Frontal cortex (tissue), 4 donors: ENCODE measurements at places on chromosomes 1 and 21. TPM values are rescaled to one million over a fixed set of nuclear protein-coding genes. Genes with fewer than 3 reads are reported as not detected.

Gene GRIK1
- 4.1 TPM for total RNA-seq

GRCh38 chr1:81439046-81439823 is 361.5 kb upstream of the ADGRL2 start:
- DNase-seq: no peak

GRCh38 chr1:172298911-172299310 is 121.6 kb upstream of the C1orf105 start:
- DNase-seq: no peak

GRCh38 chr1:228353601-228354371 is 52.8 kb downstream of the TRIM11 start:
- DNase-seq: no peak

GRCh38 chr1:11691928-11692711 is 610 bp downstream of the DRAXIN start:
- no peak for DNase-seq

DNA sequence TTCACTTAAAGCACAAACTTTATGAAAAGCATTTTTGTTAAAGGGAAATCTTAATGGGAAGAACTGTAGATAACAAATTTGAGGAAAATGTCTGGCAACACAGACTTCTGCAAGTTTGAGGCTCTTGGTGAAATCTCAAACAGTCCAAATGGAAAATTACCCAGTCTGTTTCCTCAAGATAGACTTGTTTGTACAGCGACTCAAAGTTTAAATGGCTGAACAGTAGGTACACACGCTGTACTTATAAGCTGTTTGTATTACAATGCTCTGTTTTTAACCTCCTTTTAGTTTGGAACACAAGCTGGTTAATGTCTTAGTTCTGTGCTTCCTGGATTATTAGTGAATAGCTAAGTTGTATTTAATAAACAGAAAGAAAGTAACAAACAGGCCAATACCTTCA is 217.1 kb downstream of the NFIA start:
- DNase-seq: no peak

GRCh38 chr1:51960262-51960661 is 30.2 kb downstream of the RAB3B start:
- no peak for DNase-seq

DNA sequence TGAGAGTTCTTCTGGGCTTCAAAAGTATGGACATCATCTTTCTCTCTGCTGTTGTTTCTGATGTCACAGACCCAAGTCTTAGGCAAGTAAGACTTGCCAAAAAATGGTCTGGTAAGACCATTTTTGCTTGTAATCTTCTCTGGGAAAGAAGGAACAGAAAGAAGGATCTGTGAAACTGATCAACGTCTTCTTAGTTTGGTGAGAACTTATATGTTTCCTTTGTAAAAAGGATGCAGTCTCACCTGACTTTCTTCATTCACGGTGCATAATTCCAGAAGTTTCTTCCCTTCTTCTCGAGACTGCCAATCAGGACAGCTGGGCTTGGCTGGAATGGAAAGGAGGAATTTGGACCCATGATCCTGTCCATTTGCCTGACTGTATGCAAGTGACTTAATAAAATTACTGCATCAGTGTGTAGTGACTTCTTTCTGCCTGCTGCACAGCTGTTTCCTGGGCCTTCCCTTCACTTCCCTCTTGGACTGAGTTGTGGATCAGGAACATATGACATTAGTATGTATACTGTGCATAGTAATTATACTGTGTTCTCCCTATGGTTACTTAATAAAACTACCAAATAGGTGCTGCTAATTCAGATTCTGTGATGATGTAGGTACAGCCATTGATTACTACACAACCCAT is 7.6 kb upstream of the DENND1B start:
- DNase-seq: no peak

DNA sequence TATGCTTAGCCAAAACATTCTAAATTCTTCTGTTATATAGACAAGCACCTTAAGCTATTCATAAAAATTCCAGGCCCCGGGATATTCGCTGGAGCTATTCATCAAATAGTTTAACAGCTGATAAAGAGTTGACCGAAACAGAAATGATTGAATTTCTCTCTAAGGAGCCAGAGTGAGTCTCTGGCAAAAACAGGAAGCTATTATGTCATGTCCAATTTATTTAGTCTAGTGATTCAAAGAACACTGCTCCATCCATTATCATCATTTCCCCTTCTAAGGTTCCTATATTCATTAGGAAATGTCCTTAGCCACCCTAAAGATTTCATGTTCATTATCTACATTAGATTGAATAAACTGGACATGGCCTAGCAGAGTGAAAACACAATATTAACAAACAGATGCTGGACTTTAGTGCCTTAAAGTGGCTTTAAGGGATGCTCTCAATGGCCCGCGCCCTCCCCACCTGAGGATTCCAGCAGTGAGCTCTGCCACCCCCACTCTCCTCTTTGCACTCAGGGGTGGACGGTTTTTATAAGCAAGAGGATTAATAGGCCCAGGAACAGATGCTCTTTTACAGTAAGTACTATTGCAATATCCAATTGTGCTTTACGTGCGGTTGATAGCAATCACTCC is 122.1 kb upstream of the RGS1 start:
- DNase-seq: no peak

DNA sequence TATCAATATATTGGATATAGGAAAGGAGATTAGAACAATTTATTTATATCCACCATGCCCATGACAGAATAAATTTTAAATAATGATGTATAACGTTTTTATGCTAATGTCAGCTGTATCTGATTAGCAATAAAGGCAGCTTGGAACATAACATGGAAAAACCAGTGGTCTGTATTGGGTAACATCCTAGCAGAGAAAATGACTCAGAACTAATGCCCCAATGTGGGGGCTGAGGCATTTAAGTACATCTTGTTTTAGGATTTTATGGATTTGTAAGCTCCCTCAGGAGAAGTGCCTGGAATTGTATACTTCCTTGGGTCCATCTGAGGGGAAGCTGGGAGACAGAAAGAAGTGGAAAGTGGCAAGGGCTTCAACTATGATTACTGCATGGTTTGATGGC is 82.3 kb downstream of the HMCN1 start:
- DNase-seq: no peak

DNA sequence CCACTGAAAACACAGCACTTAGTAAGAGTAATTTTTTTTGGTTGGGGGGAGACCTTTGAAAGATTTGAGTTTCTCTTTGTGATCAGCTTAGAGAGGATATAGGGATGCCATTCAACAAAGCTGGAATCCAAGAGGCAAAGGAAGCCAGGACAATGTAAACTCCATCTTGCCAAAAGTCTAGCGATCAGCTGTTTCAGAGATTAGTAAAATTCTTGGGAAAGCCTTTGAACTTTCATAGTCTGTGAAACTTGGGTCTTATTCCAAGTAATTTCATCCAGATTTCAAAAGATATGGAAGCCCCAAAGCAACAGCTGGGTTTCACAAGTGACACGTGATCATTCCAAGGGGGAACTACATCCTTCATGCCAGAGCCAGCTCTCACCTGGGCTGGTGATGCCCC is 30.2 kb upstream of the TNR start:
- no peak for DNase-seq
